ENCODE measurements at places on chromosomes 6 and 20.

GRCh38 chr20:63156221-63156671, 59.7 kb downstream of the YTHDF1 start:
- DNase-seq, result no peak

- no peak for DNase-seq
Observed at GRCh38 chr6:130964808-130965604, 98.0 kb downstream of the EPB41L2 start.

- DNase-seq, result no peak
Observed at GRCh38 chr6:151038616-151039015, 173.1 kb downstream of the MTHFD1L start.

DNA sequence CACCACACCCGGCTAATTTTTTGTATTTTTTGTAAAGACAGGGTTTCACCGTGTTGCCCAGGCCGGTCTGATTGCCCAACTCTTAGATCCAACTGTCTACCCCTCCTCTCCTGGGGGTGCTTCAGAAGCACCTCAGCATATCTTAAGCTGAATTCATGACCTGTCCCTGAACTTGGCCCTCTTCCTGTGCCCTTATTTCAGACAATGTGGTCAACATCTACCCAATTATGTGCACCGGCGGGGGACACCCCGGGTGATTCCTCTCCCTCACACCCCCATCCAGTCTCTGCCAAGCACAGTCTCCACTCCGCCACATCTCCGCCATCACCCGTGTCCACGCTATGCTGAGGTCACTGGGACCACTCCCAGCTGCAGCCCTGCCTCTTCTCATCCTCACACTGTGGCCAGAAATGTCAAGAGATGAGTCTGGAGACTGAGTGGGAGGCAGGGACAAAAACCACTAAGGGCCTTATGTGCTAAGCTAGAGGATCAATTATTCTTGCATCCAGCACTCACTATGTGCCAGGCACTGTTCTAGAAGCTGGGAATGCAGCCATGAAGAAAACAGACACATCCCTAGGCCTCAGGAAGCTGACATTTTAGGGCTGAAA, 111.9 kb downstream of the ARMC2 start:
- DNase-seq, result no peak

- no peak for DNase-seq
Observed at GRCh38 chr20:33568868-33569801, 79.2 kb downstream of the CBFA2T2 start.

- DNase-seq, result no peak
Observed at GRCh38 chr20:22770241-22770800, 185.9 kb upstream of the FOXA2 start.

GRCh38 chr6:148375401-148375800, 32.8 kb downstream of the SASH1 start:
- DNase-seq, result no peak

DNA sequence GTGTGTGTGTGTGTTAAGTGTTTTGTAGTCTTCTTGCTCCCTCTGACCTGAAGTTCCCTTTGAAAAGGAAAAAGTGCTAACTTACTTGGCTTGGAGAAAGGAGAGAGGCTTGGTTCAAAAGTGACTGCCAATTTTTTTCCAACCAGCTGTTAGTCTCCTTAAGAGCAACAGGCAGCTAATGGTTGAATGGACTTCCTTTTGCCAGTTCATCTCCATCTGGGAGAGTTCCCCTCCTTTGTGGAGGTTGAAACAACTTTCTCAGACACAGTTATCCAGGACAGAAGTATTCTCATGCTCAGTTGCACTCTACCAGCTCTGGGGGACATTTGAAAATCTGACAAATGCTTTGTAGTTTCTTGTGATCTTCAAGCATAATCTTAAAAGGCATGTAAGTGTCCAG, 4.5 kb downstream of the RIPOR2 start:
- no peak for DNase-seq

DNA sequence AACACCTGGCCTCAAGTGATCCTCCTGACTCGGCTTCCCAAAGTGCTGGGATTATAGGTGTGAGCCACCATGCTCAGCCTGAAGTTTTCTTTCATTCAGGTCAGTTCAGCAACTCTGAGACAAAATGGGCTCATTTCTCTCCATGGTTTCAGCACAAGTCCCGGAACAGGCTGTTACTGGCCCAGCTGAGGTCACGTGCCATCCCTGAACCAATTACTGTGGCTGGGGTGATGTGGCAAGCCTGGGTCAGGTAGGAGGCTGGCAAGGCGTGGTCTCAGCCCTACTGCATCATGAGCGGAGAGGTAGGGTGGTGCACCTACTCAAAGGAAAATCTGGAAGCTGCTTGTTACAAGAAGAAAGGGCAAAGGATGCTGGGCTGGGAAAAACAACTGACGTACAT, 326.4 kb downstream of the KIF16B start:
- DNase-seq, result no peak

DNA sequence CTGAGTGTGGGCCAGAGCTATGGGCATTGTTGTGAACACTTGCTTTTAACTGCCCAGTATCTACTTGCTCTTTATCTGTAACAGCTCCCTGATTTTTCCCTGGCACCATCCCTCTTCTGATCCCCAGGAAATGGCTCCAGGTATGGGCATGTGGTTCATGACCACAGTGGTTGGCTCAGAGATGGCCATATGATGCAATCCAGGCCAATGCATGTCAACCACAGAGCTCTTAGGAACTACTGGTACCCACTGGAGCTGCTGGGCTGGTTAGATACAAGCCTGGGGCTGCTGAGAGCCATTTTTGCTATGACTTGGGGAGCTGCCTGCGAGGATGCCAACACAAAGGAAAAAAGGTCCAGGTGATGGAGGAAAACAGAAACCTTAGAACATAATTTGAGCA, 55.6 kb downstream of the KCNB1 start:
- no peak for DNase-seq

DNA sequence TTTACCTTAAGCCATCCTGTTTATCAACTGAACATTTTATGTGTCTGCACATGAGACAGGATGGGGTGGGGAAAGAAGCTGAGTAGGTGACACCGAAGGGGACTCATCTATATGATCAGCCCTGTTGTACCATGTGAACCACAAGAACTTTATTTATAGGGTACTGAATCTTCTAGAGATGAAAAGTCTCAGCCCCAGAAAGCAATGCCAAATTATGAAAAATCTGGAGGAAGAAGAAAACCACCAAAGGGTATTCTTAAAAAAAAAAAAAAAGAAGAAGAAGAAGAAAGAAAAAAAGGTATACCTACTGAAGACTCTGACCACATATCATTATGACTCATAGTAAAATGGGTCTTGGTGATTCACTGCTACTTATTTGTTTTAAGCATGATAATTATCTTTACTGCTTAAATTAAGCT, 39.8 kb upstream of the HBS1L start:
- peak; percentile 50 for DNase-seq

- no peak for DNase-seq
Observed at GRCh38 chr20:18845017-18845416, 31.4 kb downstream of the SCP2D1 start.

GRCh38 chr6:14647357-14647756, 529.8 kb downstream of the CD83 start:
- no peak for DNase-seq

DNA sequence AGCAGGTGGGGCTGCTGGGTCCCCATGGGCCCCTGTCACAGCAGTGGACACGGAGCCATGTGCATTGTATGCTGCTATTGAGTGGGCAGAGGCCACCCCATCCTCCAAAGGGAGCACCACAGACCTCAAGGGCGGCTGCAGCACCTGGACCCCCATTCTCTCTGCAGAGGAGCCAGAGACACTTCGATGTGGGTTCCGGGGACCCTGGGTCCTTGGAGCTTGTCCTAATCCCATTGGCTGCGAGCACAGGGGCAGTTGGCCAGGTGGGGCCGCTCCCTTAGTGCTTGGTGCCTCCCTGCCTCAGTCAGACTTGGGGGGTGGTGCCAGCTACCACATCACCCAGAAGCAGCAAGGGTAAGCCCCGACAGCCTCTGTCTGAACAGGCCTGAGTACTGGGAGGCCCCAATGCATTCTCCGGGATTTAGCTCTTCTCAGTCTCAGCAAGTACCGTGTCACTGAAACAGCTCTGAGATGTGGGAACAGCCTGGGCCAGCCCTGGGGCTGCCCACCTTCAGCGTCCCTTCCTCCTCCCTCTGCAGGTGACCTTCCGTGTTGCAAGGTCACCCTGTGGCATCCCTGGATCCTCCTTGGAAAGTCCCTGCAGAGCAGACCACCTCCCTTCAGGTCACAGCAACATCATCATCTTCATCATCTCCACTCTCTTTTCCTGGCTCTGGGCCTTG, 73.9 kb downstream of the GINS1 start:
- no peak for DNase-seq

GRCh38 chr6:107171513-107171912, 56.2 kb upstream of the BEND3 start:
- no peak for DNase-seq

- DNase-seq, result no peak
Observed at GRCh38 chr6:33316603-33317418, 733 bp downstream of the ZBTB22 start.

GRCh38 chr20:47205577-47206123, 150.8 kb downstream of the ZMYND8 start:
- DNase-seq, result no peak

- DNase-seq, result no peak
Observed at GRCh38 chr6:17656644-17657043, 50.1 kb downstream of the NUP153 start.

DNA sequence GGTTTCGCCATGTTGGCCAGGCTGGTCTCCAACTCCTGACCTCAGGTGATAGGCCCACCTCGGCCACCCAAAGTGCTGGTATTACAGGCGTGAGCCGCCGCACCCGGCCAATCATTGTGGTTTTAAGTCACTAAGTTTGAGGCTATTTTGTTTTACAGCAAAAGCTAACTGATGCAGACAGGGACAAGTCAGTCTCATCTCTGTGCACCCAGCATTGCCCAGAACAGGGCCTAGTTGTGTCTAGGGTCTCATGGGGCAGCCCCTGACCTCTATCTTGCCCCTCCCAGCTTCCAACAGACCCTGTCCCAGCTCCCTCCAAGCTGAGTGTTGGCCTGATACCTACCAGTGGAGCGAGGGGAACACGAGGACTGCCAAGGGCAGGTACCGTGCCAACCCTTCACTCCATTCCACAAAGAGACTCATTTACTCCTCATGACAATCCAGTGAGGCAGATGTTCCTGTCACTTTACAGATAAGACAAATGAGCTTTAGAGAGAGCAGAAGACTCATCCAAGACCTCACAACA, 8.9 kb upstream of the RBCK1 start:
- no peak for DNase-seq

- no peak for DNase-seq
Observed at GRCh38 chr6:72149715-72150114, 263.4 kb downstream of the RIMS1 start.

GRCh38 chr6:147347179-147347881, 143.1 kb downstream of the STXBP5 start:
- DNase-seq, result no peak

GRCh38 chr20:14716351-14716801, 379.0 kb upstream of the FLRT3 start:
- DNase-seq, result no peak

- no peak for DNase-seq
Observed at GRCh38 chr6:124536842-124537191, 425.4 kb upstream of the RNF217 start.

- no peak for DNase-seq
Observed at GRCh38 chr20:25624500-25624939, 706 bp upstream of the NANP start.

GRCh38 chr6:154388803-154389202, 32.2 kb upstream of the IPCEF1 start:
- no peak for DNase-seq

- DNase-seq, result no peak
Observed at GRCh38 chr20:47412083-47412482, 55.6 kb upstream of the ZMYND8 start.

- DNase-seq, result no peak
Observed at GRCh38 chr6:137729866-137730629, 137.0 kb upstream of the TNFAIP3 start.

DNA sequence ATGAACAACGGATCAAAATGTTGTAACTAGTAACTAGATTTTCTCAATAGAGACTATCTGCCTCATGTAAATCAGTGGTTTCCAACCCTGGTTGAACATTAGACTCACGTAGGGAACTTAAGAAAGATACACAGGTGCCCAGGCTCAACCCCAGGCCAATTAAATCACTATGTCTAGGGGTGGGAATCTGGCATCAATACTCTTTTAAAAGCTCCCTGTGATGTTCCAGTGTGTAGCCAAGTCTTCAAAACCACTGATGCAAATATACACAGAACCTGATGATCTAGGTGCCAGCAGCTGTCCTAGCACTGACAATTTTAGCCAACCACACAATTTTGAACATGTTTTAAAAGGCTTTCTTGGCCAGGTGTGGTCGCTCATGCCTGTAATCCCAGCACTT, 128.7 kb downstream of the TBC1D32 start:
- DNase-seq, result no peak

- DNase-seq, result no peak
Observed at GRCh38 chr6:43992783-43993644, 134.2 kb downstream of the MRPL14 start.

- DNase-seq, result no peak
Observed at GRCh38 chr20:18533491-18533890, 25.8 kb downstream of the SEC23B start.

DNA sequence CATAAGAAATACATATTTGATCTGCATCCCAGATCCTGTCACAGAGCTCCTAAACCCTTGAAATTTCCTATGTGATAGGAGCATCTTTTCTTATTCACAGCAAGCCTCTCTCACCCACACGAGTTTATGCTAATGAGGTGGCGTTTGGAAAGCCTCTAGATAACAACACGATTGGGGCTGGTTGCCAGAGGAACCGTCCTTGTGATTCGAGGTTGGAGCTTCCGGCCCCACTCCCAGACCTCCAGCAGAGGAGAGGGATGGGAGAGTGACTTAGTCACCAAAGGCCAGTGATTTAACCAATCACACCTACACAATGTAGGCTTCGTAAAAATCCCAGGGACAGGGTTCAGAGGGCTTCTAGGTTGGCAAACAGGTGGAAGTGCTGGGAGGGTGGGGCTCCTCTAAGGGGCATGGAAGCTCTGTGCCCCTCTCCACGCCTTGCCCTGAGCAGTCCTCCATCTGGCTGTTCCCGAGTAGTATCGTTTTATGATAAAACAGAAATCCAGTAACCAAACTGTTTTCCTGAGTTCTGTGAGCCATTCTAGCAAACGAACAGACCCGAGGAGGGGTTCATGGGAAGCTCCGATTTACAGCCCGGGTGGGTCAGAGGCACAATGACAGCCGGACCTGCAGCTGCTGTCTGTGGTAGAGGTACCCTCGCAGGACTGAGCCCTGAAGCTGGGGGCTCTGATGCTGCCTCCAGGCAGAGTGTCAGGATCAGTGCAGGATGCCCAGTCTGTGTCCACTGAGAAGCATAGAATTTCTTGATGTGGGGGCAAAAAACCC, 238.1 kb upstream of the ARID1B start:
- DNase-seq, result no peak

DNA sequence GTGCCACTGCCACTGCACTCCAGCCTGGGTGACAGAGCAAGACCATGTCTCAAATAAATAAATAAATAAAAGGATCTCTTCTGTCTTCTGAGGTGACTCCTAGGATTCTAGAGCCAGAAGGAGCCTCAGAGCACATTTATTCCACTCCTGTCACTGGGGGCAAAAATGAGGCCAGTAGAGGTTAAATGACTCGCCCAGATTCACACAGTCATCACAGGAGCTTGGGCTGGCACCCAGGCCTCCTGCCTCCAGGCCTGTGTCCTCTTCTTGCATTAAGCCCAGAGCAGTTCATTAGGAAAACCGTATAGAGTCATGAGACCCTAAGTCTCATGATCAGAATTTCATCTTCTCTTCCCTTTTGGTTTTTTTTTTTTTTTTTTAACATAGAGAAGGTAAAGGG, 243.3 kb downstream of the NRN1 start:
- no peak for DNase-seq

- DNase-seq, result peak; percentile 53
Observed at GRCh38 chr6:158040051-158040803, 58.6 kb downstream of the SYNJ2 start.

Measured in activated T-cell treated with anti-CD3 and anti-CD28 coated beads, Interleukin-2, amount 50 U/mL, for 72 hours (primary cell).